ENCODE measurements at places on chromosomes 12 and 14.

DNA sequence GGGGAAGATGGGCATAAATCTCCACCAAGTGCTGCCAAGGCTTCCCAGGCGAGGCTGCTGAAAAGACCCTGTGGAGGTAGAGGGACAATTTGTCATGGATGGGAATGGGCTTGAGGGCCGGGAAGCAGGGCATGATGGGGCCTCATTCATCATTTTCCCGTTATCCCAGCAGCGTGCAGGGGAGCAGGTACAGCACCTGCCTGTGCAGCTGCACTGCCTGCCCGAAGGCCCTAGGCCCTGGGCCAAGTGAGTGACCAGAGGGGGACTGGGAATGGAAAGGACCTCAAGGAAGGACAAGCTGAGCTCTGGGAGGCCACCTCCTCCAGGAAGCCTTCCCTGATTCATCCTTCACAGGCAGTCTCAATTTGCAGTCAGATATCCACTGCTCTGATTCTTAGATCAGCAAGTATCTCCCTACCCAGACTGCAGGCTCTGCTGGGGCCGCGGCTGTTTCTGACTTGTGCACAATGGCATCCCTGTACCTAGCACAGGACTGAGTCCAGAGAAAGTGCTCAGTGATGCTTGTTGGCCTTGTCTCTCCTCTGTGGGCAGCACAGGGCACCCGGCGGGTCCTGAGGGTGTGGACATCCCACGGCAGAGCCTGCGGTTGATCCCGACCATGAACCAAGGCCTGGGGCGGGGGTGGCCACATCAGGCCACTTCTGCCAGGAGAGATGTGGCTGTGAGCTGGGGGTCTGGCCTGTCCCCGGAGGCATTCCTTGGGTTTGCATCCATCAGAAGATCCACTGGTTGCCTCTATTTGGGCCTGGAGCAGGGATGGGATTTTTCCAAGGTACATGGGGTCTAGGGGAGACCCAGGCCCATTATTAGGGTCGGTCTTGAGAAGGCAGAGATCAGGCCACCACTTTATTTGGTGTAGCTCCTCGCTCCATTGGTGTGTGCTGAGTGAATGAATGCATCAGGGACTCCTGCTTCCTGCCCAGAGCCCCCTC lies 167.3 kb upstream of the RTL1 start:
- DNase-seq, result no peak

DNA sequence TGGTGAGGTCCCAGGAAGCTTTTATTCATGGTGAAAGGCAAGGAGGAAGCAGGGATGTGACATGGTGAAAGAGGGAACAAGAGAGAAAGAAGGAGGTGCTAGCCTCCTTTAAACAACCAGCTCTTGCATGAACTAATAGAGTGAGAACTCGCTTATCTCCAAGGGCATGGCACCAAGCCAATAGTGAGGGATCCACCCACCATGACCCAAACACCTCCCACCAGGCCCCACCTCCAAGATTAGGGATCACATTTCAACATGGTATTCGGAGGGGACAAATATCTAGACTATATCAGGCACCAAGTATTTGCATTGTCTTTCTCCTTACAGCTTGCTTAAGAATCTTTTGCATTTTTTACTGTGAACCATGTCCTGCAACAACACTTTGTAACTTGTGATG lies 91.9 kb upstream of the DHRS4 start:
- DNase-seq, result no peak

GRCh38 chr12:89775063-89775985 lies 66.7 kb upstream of the ATP2B1 start:
- peak; percentile 81 for DNase-seq

DNA sequence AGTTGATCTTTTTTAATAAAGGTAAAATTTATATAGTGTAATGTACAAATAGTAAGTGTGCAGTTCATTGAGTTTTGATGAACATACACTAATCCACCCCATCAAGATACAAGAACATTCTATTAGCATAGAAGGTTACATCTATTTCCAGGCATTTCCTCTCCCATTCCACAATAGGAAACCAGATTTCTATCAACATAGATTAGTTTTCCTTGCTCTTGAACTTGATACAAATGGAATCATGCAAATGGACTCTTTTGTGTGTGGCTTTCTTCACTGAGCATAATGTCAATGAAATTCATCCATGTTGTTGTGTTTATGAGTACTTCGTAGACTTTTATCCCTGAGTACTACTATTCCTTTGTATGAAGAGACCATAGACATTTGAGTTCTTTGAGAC lies 10.8 kb downstream of the STYX start:
- DNase-seq, result no peak

- no peak for DNase-seq
Measured at GRCh38 chr12:29116414-29116813, 32.7 kb upstream of the FAR2 start.

- DNase-seq, result no peak
Measured at GRCh38 chr12:104828015-104828414, 130.1 kb downstream of the SLC41A2 start.

DNA sequence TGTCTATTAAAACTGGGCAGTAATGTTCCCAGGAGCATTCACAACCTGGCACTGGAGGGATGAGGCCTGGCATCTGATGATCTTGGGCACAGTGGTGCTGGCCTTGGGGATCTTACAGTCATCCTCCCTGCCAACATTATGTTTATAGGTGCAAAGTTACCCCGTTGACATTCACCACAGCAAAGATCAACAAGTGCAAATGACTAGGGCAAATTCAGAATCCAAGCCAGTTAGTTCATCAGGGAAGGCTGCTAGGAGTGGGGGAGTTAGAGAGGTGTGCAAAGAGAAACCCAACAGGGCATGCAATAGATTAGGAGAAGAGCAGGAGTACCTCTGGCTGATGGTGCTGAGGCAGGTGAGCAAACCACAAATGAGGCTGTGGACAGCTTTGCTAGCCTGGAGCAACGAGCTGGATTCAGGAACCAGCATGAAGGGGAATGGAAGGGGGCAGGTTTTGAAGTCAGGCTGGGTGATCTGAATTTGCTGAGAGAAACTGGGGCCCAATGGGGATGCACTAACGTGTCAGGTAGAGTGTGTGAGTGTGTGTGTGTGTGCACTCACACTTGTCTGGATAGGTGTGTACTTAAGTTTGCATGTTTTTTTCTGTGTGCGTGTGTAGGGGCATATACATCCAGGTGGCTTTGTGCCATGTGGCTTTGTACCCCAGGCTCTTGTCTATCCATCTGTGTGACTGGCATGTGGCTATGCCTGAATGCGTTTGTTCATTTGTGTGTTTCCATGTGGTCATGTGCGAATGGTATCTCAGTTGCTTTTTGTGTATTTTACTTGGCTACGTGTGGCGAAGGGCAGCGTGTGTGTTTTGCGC lies 1.6 kb downstream of the CISTR start:
- DNase-seq, result no peak

DNA sequence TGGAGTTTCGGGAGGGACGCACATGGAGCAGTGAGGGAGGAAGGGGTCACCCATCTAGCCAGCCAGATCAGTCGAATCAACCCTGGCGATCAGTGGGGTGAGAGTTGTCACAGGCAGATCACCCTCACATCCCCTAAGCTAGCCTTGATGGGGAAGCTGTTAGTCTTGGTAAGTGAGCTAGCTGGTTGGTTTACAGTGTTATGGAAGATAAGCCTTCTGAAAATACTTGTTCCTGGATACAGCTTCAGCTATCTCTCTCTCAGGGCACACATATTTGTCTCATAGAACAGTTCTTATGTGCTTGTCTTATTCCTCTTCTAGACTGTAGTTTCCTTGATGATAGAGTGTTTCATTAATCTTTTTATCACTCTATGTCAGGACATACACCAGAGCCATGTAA lies 26.2 kb upstream of the MANSC4 start:
- no peak for DNase-seq

DNA sequence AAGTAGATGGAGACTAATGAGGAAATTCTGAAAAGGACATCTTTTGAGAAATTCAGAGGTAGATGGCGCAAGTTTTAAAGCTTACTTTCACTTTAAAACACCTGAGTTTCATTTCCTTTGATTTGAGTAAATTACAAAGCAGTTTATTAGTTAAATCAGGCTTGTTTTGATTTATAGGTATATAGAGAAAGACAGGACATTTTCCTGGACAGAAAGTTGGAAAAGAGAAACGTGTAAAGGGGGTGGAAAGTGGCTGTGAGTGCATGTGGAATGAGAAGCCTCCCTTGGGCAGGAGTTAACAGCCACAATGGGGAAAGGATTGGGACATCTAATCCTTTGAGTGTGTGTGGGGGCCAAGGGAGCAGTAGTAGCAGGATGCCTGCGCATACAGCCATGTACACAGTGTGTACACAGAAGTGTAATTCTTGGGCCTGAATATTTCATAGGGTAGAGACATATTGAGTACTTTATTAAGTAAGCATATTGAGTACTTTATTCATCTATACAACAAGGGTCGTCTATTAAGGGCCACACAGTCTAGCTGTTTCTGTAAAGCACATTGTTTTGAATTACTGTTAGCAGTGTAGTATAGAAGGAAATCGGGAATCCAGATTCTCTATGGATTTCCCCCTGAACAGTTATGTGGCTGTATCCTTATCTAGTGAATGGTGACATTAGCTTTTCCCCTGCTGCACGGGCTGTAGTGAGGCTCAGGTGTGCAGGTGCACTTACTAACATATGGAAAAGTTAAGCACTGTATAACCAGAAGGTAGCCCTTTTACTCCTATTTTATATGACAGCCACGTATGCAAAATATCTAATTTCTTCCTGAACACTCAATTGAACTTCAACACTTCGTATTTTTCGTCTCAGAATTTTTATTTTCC lies 19.1 kb downstream of the MARK3 start:
- DNase-seq, result peak; percentile 40

DNA sequence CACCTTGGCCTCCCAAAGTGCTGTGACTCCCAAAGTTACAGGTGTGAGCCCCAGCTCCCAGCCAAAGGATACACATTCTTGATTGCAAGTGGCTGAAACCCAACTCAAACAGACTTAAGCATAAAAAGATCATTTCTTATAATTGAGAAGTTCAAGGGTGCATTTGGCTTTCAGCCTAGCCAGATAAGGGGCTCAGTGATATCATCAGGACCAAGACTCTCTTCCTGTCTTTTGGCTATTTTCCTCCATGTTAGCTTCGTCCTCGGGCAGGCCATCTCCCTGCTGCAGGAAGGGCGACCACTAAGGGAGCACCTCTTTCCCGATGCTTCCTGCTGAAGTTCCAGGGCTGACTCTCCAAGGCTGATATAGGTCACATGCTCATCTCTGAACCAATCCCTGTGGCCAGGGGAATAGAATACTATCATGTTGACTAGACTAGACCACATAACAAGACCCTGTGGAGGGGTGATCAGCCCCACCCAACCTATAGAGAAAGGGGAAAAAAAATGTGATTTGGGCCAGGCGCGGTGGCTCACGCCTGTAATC lies 9.8 kb upstream of the KRT8 start:
- no peak for DNase-seq

DNA sequence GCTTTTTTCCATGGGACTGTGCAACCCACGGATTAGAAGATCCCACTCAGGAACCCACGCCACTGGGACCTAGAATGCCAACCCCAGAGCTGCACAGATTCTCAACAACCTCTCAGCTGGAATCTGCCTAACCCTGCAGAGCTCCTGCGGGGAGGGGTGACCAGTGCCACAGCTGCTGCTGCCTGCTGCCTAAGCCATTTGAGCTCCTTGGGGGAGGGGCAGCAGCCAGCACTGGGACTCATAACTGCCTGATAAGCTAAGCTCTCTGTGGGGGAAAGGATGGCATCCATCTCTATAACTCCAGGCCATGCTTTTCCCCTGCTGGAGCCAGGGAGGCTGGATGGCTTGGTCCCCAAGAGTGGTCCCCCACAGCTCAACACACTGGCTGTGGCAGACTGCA lies 182.8 kb downstream of the SLC5A8 start:
- no peak for DNase-seq

DNA sequence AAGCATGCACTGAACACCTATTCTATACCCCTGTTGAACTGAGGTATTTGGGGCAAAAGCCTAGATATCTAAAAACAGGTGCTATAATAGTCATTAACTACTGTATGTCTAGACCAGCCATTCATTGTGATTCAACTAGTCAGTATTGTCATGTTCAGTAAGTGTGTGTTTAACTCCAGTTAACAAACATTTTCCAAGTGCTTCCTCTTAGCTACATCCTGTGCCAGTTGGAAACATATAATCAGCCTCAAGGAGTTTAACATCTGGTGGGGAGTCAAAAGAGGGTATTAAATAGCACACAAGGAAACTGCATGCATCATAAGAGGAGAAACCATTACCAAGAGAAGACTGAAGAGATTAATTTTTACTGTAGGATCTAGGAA lies 20.4 kb downstream of the TMTC1 start:
- no peak for DNase-seq

GRCh38 chr14:79284621-79285020 lies 926.7 kb downstream of the DIO2 start:
- DNase-seq, result no peak

GRCh38 chr12:132367071-132367851 lies 37.9 kb upstream of the GALNT9 start:
- no peak for DNase-seq

GRCh38 chr14:93207468-93208308 lies 632 bp downstream of the UBR7 start:
- peak; percentile 70 for DNase-seq

GRCh38 chr12:47868552-47869031 lies 36.2 kb downstream of the VDR start:
- DNase-seq, result no peak

DNA sequence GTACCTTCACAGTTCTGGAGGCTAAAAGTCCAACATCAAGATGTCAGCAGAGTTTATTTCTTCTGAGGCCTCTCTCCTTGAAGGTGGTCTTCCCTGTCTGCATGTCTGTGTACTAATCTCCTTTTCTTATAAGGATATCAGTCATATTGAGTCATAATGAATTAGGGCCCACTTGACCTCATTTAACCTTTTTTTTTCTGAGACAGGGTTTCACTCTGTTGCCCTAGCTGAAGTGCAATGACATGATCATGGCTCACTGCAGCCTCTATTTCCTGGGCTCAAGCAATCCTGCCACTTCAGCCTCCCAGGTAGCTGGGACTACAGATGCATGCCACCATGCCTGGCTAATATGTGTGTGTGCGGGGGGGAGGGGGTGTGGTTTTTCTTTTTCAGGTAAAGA lies 41.7 kb downstream of the PPM1H start:
- DNase-seq, result no peak

DNA sequence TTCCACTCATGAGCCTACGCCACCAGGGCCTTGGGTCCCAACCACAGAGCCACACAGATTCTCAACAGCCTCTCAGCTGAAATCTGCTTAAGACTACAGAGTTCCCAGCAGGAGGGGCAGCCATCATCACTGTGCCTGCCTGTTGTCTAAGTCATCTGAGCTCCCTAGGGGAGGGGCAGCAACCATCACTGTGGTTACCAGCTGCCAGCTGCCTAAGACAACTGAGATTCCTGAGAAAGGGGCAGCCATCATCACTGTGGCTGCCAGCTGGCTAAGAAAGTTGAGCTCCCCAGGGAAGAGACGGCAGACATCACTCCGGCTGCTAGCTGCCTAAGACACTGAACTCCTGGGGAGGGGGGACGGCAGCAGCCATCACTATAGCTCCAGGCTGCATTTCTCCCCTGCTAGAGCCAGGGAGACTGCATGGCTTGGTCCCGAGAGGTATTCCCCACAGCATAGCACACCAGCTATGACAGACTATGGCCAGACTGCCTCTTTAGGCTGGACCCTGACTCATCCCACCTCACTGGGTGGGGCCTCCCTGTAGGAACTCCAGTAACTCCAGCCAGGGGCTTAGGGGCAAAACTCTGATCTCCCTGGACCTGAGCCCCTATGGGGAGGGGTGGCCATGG lies 37.2 kb upstream of the C14orf132 start:
- DNase-seq, result peak; percentile 53
